Stimulated activated CD4-positive, alpha-beta T cell treated with anti-CD3 and anti-CD28 coated beads, Interleukin-4, amount 100 ng/mL, for 4 hours (primary cell): ENCODE measurements at places on chromosomes 7 and 10.

DNA sequence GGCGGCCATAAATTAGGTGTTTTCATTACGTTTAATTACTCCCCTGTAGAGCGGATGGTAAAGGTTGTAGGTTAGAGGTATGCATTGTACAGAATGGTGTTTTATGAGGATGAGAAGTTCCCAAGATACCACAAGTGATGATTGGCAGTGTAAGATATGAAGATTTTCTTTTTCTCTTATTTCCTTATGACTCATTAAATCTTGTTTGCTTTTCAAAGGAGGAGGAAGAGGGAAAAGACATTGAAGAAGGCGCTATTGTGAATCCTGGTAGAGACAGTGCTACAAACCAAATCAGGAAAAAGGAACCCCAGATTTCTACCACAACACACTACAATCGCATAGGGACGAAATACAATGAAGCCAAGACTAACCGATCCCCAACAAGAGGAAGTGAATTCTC lies 133.9 kb downstream of the AASS start:
- DNase-seq, result no peak

- no peak for DNase-seq
Observed at GRCh38 chr7:26434974-26435373, 143.3 kb downstream of the SNX10 start.

DNA sequence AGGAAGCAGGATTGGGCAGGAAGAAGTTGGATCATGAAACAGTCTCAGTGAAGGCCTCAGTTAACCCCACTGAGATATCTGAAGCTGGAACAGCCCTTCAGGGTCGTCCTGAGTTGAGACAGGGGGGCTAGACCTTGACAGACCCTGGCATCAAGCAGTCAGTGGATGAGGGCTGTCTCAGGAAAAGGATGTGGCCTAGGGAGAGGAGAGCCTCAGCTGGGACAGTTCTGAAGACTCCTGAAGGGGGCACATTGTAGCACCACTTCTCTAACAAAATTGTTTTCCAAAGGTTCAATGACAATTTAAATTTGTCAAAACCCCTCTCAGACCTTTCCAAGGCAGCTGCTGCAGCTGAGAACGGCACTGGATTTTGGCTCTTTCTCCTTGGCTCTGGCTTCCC lies 15.8 kb upstream of the SLK start:
- no peak for DNase-seq

DNA sequence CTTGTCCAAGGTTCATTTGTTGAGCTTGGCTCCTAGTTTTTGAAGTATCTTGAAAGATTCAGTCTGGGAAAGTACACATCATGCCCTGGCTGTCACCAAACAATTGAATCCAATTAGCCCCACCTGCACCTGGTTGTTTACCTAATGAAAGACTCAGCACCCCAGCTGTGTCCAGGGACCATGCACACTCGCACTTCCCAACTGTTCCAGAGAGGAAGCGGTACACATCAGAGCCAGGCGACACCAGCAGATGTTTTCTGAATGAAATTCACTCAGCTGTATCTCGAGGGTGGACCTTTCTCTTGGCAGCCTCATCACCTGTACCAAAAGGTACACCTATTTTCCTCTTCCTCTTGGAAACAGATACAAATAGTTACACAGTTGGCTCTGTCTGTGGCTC lies 216.4 kb upstream of the LRGUK start:
- no peak for DNase-seq

DNA sequence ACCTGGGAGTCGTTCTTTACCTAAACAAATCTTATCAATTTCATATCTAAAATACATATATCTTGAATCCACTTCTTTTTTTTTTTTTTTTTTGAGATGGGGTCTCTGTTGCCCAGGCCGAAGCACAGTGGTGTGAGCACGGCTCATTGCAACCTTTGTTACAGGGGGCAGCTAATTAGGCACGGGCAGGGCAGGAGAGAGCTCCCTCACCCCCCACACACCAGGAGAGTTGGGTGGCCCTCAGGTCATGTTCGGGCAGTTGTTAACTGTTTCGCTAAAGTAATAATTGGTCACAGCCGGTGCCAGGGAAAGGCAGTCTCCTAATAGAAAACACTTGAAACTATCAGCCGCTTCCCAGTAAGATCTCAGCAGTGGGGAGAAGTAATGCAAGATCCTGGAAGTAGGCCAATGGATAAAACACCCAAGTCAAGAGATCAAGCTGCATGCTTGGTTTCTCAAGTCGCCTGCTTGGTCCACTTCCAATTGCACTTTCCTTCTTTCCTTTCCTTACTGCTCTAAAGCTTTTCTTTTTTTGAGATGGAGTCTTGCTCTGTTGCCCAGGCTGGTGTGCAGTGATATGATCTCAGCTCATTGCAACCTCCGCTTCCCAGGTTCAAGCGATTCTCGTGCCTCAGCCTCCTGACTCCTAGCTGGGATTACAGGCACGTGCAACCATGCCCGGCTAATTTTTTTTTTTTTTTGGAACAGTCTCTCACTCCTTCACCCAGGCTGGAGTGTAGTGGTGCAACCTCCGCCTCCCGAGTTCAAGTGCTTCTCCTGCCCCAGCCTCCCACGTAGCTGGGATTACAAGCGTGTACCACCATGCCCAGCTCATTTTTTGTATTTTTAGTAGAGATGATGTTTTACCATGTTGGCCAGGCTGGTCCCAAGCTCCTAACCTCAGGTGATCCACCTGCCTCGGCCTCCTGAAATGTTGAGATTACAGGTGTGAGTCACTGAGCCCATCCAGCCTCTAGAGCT lies 21.3 kb upstream of the EFCAB10 start:
- no peak for DNase-seq

DNA sequence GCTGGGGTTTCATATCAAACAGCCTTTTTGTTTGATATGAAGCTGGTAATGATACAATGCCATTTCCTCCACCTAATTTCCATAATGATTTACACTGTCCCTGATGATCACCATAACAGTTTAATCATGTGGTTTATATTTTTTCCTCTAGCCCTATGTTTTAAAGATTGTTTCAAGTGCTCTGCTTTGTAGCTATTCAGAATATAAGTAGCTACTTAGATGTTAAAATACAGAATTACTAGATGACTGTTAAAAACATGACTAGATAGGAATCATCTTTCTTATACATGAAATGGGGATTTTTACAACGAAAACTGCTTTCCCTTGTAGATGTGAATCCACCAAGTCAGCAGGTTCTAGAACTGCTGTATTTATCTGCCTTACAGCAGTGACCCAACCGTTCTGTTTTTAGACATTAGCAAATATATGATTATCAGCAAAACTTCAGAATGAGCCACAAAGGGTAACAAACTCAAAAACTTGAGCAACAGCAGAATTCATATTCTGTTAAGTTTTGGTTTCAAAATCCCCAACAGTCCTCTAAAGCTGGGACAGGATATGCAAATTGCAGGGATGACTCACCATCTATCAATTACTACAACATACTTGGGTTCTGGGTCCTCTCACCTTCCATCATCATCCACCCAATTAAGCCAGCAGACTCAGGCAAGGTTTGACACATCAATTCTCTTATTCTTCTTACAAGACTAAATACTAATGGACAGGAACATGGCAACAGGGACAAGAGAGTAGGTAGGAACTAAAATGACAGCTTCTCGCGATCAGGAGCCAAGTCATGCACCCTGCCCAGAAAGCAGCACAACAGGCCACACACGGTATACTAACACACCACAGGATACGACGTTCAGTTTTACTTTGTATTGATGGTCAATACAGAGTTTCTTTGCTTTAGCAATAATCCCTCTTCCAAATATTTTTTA lies 83.9 kb downstream of the PIP4K2A start:
- no peak for DNase-seq

GRCh38 chr7:47846138-47846836 lies 102.0 kb downstream of the PKD1L1 start:
- no peak for DNase-seq

- DNase-seq, result no peak
Observed at GRCh38 chr10:133242611-133243356, 5.1 kb downstream of the VENTX start.

GRCh38 chr7:100577103-100577502 lies 3.4 kb upstream of the SAP25 start:
- no peak for DNase-seq

DNA sequence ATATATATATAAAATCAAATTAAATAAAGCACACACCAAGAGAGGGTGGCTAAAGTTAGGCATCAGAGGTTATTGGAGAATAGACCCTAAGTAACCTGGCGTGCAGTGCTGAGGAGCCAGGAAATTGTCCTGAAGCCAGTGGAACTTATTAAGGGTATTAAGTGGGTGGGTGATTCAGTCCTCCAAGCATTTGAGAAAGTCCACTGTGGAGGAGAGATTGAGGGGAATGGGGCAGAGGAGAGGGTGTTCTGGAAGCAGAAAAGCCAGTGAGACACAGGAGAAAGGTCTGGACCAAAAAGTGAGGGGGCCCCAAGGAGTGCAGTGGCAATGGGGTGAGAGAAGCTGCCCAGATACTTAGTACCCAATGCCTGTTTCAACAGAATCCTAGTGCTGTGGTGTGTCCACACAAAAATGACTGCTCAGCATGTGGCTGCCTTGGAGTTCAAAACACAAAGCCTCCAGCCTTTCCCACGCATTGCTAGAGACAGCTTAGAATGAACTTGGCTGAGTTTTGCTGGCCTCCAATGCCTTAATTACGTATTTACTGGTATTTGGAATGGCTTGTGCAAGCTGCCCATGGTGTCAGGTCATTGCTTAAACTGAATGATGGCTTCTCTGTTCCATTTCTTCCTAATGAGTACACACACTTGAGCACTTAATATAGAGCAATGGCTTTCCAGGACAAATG lies 44.9 kb upstream of the CHST15 start:
- DNase-seq, result no peak

DNA sequence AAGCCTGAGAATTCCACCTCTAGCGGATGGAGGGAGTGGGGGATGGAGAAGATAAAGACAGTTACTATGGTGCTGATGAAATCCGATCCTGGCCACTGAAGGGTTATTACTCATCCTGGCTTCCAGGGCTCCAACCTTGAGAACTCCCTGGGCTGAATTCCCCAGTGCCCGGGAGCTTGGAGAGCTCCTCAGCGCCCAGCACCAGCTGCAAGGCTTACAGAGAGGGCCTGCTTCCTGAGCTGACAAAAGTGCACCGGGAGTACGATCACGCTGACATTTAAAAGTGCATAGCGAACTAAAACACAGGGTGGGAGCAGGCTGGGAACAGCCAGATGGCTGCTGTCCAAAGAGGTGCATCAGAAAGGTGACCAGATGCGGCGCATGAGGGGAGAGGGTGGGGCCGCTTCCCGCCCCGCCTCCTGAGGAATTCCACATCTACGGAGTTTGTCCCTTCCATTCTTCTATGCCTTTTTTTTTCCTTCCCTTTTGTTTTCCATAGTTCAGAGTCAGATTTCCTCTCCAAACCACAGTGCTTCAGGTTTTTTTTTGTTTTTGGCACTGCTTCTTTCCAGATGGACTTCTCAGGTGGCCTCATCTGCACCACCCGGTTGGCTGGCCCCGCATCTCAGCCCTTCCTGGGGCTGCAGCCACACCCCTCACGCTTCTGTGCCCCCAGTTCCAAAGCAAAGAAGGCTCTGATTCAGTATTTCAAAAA lies 62.4 kb upstream of the MKRN1 start:
- no peak for DNase-seq
